ENCODE measurements at places on chromosomes 7 and 10.
A peak's percentile ranks its signal among the peaks of the same experiment; 100 is the strongest.

- DNase-seq, result no peak
These were observed 128.4 kb downstream of the DGKI start for GRCh38 chr7:137718355-137718754.

GRCh38 chr10:35743851-35744250, 101.8 kb upstream of the FZD8 start:
- DNase-seq, result no peak

DNA sequence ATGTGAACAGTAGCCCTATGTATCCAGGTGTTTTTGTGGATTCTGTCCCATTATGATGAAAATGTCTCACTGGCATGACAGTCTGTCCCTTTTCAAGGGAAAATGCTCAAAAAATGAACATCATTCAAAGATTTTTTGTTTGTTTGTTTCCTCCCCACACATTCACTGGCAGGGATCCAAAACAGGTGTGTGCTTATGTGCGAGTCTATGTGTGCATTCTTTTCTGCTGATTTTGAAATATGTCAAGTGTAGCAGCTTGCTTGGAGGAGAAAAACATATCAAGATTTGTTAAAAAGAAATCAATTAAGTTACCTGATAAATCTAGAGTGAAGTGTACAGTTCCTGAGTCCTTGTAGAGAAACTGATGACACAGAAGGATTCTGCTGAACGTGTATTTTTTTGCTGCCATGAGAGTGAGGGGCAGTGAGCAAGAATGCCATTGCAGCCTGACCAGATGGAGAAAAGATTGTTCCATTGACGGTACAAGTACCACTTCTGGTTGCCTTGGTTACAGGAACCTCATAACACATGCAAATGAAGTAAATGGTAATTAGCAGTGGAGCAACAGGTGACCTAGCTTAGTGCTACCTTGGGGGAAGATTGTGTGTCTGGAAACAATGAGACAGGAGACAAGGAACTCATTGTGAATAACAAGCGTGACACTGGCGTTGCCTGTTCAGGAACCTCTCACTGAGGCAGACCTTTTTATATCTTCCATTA, 277.4 kb upstream of the PHYHIPL start:
- no peak for DNase-seq

GRCh38 chr10:130109796-130110245, 809 bp downstream of the C10orf143 start:
- peak; percentile 81 for DNase-seq

GRCh38 chr10:70773461-70773860, 11.7 kb downstream of the TBATA start:
- no peak for DNase-seq

- no peak for DNase-seq
These were observed 66.5 kb downstream of the WDR11 start for GRCh38 chr10:120917521-120918250.

- DNase-seq, result no peak
These were observed 49.6 kb upstream of the ADO start for GRCh38 chr10:62754963-62755362.

GRCh38 chr10:82505009-82505408, 630.0 kb downstream of the NRG3 start:
- no peak for DNase-seq

DNA sequence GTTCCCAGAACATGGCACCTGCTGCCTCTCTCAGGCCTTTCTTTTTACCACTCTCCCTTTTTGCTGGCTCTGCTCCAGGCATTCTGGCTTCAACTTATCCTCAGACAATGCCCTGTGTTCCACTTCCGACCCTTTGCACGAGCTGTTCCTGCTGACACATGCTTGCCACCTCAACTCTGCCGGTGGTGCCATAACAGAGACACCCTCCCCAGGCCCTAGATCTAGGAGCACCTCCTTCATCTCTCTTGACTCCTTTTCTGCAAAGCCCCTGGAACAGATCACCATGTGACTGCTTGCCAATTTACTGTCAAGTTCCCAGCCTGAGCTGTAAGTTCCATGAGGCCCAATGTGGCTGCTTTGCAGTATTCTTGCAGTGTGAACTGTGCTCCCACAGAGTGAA, 256.0 kb upstream of the MKI67 start:
- no peak for DNase-seq

DNA sequence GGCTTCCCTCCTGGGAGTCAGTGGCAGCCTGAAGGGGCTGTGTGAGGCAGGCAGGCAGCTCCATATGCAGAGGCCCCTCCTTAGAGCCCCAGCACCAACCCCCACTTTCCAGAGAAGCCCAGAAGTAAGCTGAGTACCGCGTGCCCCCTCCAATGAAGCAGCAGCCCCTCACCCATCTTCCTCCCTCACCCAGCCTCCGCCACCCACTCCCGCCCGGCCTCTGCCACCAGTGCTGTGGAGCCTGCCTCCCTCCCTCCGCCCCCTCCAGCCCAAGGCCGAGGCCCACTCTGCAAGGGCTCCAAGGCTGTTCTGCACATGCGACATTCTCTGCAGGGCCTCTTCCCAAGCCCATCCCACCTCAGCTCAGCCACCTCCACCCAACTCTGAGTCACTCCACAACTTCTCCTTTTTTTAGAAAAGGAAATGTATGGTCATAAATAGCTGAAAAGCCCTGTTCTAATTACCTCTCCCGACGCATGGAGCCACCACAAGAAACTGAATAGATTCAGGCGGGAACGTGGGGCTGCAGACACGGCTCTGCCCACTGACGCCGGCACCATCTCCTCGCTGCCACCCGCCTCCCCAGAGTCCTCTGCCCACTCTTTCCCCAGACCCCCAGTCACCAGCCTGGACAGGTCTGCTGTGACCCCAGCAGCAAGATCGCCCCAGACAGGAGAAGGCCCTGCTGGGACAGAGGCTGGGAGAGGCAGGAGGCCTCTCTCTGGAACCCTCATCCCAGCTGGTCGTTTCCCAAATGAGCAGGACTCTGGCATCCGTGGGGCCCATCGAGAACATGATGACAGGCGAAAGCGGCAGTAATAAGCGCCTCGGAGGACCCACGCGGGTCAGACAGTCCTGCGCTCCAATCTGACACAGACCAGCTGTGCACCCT, 213.9 kb downstream of the MAD1L1 start:
- DNase-seq, result peak; percentile 93

GRCh38 chr10:11379771-11380170, 231.7 kb downstream of the USP6NL start:
- no peak for DNase-seq

DNA sequence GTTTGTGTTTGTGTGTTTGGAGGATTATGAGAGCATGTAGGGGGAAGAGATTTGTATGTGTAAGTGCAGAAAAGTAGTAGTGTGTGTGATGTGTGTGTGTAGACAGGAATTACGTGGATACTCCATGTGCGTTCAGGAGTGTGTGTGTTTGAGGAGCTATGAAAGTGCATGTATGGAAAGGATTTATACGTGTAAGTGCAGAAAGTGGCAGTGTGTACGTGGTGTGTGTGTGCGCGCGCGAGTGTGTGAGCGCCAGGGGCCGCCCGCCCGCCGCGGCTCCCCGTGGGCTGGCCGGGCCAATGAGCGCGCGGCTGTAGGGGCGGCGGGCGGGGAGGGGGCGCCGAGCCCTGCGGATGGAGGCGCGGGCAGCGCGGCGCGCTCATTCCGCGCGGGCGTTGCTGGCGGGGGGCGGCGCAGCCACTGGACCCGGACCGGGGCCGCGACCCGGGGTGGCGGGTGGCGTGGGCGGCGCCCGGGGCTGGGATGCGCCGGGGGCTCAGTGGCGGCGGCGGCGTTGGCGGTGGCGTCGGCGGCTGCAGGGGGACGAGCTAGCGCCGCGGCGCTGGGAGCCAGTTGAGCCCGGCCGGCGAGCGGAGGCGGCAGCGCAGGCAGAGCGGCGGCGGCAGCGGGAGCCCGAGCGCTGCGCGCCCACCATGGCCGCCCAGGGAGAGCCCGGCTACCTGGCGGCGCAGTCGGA, at the start of gene BICC1:
TSS of gene BICC1 (plus strand) at position 382 of the 697 bp plus-strand sequence. CDS start at position 654, 272 bp downstream.
- peak; percentile 91 for DNase-seq

- DNase-seq, result peak; percentile 24
These were observed 571.1 kb downstream of the IPMK start for GRCh38 chr10:57696641-57697040.

DNA sequence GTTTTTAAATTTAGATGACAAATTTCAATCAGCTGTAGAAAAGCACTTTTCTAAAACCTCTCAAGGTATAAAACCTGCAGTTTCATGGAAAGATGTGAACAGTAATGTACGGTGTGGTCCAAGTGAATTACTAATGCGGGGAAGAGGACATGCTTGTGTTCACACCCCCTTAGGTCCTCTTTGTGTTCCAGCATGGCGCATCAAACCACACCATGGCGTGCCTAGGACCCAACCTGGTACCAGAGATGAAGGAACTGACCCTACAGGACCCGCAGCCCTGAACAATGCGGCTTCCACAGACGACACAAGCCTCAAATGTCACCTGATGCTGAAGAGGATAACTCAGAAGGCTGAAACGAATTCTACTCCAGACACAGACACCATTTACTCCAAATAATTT, 81.3 kb upstream of the GPR22 start:
- DNase-seq, result no peak

- DNase-seq, result peak; percentile 61
These were observed 207.9 kb upstream of the MYO3A start for GRCh38 chr10:25725917-25726716.

DNA sequence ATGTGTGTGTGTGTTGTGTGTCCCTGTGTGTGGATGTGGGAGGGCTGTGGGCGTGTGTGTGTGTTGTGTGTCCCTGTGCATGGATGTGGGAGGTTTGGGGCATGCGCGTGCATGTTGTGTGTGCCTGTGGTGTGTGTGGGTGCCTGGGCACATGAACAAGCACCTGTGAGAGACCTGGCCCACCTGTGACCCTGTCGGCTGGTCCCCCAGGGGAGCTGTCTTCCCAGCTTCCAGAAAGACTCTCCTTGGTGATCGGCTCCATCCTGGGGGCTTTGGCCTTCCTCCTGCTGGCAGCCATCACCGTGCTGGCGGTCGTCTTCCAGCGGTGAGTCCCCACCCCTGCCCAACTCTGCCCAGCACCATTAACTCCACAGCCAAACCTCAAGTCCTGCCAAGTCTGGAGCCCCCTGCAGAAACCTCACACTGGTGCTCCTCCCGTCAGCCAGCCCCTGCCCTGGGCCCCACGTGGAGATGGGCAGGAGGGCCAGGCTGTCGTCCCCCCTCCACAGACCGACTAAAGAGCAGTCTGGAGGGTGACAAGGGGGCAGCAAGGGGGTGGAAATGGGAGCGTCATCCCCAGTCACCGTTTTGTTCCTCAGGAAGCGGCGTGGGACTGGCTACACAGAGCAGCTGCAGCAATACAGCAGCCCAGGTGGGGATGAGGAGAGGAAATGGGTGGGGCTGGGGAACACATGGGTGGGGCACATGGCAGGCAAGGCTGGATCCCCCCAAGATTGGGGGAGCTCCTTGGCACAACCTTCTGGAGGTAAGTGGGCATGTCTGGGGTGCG, 12.7 kb downstream of the EPHB6 start:
- no peak for DNase-seq

- no peak for DNase-seq
These were observed 325.5 kb downstream of the GRID1 start for GRCh38 chr10:86041116-86041515.

- no peak for DNase-seq
These were observed 362.7 kb downstream of the GLRX3 start for GRCh38 chr10:130498934-130499333.

DNA sequence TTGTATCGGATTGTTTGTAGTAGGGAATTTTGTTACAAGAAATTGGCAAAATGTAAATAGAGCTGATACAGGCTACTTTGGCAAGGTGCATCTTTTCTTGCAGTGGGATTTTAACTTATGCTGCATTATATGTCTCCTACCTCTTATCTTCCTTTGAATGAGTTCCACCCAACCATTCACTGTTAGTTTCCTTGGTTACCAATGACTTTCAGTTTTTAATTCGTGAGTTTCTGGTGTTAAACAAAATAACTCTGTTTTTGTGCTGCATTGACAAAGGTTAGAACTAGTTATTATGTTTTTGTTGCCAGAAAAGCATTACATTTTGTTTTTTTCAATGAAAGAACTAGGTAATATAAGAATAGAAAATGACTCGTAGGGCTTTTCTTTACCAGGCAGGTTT, 327.2 kb downstream of the LHFPL3 start:
- DNase-seq, result no peak

DNA sequence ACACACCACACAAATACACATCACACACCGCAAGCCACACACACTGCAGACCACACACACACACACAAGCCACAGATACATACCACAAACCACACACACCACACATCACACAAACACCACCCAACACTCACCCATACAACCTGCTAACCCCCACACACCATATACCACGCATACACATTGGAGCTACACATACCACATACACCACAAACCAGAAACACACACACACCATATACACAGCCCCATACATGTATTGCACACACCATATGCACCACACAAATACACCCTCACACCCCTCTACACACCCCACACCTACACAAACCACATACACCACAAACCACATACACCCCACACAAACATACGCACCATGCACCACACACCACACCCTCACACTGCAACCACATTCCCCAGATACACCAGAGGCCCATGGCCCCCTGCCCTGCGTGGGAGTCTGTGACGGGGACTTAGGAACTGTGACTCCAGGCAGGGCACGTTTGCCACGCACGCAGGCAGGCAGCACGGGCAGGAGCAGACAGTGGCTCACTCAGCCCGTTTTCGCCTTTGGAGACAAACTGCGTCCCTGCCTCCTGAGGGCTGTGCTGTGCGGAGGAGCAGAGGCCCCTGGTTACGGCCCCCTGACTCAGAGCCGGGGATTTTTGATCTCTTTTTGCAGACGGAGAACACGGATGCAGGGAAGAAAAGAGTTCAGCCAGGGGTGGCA, 52.6 kb downstream of the TMEM209 start:
- no peak for DNase-seq

GRCh38 chr10:92131275-92131820, 159.5 kb downstream of the CPEB3 start:
- DNase-seq, result no peak

GRCh38 chr7:3847336-3847735, 546.3 kb downstream of the SDK1 start:
- no peak for DNase-seq

DNA sequence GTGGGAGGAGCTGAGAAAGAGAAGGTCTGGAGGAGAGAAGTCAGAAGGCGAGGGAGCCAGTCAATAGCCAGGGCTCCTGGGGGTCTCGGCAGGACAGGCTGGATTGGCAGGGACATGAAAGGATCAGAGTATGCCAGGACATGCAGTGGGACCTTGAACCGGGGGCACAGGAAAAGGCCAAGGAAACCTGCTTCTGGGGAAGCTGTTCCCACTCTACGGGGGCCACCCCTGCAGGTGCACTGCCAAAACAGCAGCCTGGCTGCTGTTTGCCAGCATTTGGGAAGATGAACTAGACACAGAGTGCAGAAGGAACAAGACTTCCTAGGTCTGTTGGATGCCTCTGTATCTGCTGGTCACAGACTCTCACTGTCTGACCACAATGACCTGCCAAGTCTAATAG, 194.9 kb upstream of the PRSS58 start:
- no peak for DNase-seq

DNA sequence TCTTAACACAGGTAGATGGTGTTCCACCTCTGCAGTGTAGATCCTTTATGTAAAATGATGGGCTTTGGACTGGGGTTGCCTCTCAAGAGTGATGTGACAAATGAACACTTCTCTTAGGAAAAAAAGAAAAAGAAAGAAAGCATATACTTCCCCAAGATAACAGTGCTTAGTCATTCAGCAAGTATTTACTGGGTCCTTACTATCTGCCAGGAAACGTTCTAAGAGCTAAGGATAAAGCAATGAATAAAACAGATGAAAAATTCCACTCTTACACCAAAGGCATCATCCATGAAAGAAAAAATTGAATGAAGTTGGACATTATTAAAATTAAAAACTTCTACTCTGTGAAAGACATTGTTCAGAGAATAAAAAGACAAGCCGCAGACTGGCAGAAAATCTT, 177.3 kb downstream of the C7orf25 start:
- peak; percentile 35 for DNase-seq

- DNase-seq, result peak; percentile 49
These were observed 90.1 kb downstream of the NPSR1 start for GRCh38 chr7:34747867-34748727.
